Anterior cingulate cortex (tissue), 58 donors: ENCODE measurements at places on chromosomes 7 and 10.

DNA sequence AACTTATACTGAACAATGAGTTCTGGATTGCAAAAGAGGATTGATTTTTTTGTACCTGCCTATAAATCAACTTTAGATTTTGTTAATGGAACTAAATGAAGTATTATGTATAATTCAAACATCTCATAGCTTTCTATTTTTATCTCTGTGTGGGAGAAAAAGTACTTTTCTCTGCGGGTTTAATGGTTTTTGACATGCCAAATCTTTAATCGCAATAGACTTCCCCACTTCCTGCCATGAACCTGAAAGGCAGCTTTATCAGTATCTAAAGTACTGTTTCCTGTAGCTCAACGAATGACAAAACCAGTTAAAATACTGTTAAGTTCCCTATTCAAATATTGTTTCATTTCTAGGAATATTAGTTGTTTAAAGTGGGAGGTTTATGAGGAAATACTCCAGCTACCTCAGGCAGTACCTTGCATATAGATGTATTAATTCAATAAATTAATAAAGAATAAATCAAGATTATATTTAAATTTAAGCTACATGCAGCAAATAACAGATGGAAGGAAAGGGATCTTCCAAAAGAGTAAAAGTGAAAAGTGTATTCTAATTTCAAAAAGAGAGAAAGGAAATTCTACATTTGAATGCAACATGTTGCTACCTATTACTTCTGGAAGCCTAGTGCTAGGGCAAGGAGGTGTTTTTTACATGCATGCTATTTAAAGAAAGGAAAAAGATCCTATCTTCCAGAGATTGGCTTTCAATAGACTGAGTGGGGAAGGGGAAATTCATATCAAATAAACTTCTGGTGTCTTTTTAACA lies 75.9 kb downstream of the SVOPL start:
- no peak for DNase-seq

- DNase-seq: no peak
Observed at GRCh38 chr10:69416695-69417094, at the start of gene TACR2. Gene TACR2 (minus strand): TSS chr10:69416918. CDS start chr10:69416323, 595 bp downstream.

- no peak for DNase-seq
Observed at GRCh38 chr7:155618708-155619633, 25.5 kb upstream of the RBM33 start.

DNA sequence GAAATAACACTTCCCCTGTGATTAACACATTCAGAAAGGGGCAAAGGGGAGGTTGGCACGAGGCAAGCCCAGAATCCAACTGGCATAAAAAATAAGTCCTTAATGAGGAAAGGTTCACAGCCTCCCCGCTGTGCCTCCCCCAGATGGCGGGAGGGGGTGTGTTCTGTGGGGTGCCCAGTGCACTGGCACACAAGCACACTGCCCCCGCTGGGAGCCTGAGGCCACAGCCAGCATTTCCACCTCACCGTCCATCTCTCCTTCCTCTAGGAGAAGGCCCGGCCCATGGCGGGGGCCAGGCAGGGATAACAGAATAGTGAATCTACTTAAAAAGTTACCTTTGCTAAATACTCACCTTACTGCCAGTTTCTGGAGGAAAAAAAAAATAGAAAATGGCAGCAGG lies 43.2 kb downstream of the PRKAG2 start:
- no peak for DNase-seq

GRCh38 chr10:71437537-71438092 lies 40.9 kb downstream of the CDH23 start:
- no peak for DNase-seq

GRCh38 chr7:104857458-104858425 lies 156.3 kb upstream of the KMT2E start:
- DNase-seq: no peak

GRCh38 chr7:44471436-44471835 lies 19.0 kb downstream of the NUDCD3 start:
- DNase-seq: no peak

GRCh38 chr7:43650457-43651052 lies 67.6 kb downstream of the STK17A start:
- DNase-seq: no peak

GRCh38 chr7:73577627-73578341 lies 595 bp downstream of the TBL2 start:
- no peak for DNase-seq

DNA sequence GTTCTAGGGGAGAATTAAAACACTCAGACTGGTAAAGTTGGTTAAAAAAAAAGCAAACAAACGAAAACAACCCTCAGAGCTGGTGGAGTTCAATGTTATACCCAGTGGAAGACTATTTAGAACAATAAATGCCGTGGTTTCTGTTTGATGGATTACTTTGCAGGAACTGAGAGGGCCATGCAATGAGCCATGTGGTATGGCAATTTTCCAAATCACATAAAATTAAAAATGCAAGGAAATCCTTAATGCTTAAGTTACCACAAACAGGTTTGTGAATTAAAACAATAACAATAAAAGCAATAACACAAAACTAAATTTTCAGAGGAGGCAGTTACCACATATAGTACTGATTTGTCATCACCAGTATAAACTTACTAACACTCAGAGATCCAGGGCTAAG lies 96.9 kb downstream of the RTKN2 start:
- no peak for DNase-seq

GRCh38 chr10:11379771-11380170 lies 231.7 kb downstream of the USP6NL start:
- peak; percentile 8 for DNase-seq

DNA sequence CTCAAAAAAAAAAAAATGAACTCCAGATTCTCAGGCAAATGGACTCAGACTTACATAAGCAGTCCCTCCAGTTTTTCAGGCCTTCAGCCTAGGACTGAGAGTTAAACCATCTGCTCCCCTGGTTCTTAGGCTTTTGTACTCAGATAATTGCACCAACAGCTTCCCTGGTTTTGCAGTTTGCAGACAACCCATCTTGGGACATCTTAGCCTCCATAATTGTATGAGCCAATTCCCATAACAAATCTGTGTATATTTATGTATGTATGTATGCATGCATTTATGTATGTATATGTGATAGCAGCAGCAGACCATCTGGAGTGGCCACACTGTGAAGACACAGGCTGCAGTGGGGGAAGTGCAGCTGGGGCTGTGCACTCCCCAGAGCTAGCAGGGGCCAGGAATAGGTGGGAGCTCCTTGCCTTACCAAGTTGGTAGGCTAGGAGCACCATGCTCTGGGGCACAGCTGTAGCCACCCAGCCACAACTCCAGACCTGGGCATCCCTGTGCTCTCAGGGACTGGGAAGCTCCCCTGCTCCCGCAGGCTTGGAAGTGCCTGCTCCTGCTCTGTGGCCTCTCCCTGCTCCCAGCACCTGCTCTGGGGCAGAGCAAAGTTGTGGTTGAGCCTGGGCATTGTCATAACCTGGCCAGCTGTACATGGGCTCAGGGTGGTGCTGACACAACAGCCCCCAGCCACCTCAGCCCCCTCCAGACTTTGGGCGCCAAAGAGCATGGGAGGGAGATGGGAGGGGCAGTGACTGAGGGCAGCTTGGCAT lies 8.9 kb upstream of the KLHL7 start:
- DNase-seq: no peak

DNA sequence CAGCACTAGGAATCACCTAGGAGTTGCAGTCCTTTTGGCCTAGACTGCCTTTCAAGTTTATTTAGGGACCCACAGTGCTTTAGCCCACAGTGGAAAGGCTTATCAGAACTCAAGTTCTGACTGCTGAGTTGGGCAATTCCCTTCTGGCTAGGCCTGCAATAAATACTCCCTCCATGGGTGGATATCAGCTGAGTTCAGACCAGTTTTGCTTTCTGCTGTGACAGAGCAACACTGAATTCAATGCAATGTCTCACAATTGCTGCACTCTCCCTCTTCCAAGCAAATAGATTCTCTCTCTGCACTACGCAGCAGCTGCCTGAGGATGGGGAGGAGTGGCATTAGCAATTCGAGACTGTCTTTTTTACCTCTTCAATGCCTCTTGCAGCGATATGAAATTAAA lies 1153.3 kb downstream of the SORCS1 start:
- no peak for DNase-seq

DNA sequence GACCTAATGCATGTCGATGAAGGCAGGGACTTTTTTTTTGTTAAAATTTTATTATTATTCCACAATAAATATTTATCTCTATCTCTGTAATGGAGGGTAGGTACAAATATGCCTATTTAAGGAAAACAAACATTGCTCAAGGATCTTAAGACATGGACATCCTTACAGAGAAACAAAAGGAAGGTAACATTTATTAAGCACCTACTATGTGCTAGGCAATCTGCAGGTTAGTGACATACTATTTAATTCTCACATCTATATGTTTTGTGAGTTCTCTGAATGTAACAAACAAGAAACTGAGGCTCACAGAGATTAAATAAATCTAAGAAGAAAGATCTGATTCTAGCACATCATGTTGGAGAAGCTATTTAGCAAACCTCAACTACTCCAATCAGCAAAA lies 32.1 kb downstream of the LMOD2 start:
- DNase-seq: no peak

- no peak for DNase-seq
Observed at GRCh38 chr10:65555192-65555591, 1370.6 kb upstream of the LRRTM3 start.

- no peak for DNase-seq
Observed at GRCh38 chr7:3605222-3605621, 304.2 kb downstream of the SDK1 start.

- DNase-seq: no peak
Observed at GRCh38 chr7:99424932-99425730, 13.5 kb downstream of the PTCD1 start.

DNA sequence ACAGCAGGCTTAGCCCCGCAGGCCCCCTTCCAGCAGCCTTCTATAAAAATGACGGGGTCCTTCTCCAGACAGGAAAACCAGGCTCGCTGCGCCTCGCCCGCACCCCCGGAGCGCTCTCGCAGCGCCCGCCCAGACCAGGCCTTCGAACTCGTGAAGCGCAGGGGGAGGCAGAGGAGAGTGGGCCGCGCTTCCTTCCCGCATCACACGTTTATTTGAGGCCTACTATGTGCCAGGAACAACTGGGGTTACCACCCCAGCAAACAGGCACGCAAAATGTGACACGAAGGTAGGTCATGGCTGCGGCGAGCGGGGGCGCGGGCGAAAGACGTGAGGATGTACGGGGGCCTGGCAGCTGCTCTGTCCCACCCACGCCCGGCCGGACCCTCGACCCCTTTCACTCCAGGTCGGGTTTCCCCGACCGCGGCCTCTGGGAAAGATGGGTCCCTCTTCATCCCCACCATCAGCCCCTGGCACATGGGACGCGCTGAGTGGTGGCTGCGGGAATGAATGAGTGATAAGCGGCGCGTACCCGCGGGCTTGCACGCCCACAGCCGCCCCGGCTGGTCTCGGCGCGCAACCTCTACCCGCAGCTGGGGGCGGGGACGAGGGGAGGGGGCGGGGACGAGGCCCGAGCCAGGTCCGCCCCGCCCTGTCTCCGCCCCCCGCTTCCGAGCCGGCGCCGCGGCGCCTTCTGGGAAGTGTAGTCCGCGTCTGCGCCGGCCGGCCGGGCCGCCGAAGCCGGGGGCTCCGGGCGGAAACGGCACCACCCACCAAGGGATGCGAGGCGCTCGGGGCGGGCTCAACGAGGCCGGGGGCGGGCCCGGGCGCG lies 59.1 kb downstream of the ZNF467 start:
- DNase-seq: peak; percentile 89

DNA sequence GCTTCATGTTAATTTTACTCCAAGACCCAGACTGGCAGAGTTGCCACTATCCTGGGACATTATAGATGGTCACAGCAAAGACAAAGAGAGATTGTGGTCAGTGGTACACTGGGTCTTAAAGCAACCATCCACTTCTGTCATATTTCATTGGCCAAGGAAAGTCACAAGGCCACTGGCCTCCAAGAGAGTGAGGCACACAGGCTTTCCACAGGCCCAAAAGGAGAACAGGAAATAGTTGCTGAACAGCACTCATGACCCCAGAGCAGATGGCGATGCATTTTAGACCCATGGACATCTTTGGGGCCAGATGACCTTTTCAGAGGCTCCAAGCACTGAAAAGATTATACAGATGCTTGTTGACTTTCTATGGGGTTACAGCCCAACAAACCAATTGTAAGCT lies 97.4 kb downstream of the ARID5B start:
- no peak for DNase-seq

- DNase-seq: no peak
Observed at GRCh38 chr10:15448598-15448997, 77.5 kb upstream of the FAM171A1 start.

- DNase-seq: peak; percentile 22
Observed at GRCh38 chr10:77925795-77926565, 575 bp downstream of the DLG5 start.

DNA sequence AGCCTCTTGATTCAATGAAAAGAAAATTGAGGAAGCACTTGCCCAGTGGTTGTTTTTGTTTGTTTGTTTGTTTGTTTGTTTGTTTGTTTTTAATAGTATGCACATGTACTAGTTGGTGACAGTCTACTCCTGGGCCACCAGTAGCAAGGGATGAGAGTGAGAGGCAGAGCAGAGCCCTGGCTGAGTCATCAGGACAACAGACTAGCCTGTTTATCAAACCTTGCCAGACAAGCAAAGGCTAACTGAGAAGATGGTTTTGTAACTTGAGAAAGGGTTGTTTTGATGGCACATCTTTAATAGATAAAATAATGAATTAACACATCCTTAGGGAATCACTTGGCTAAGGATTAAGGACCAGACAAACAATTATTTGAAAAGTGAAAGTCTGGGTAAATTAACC lies 78.1 kb downstream of the INHBA start:
- DNase-seq: no peak

DNA sequence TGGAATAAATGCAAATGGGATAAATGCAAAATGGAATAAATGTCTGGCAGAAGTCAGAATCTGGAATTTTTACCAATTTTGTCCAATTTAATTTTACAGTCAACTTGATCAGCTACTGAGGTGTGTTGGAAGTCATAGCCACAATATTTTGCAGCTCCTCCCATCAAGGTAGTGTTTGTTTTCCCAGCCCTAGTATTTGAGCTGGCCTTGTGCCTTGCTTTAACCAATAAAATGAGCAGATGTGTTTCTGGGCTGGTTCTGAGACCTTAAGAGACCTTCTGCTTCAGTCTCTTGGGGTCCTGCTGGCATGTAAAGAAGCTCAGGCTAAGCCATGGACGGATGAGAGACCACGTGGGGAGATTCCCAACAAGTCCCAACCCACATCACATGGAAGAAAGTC lies 42.7 kb upstream of the RSBN1L start:
- DNase-seq: no peak

- DNase-seq: no peak
Observed at GRCh38 chr10:105094048-105094447, 453.0 kb downstream of the SORCS3 start.

GRCh38 chr10:1964476-1964875 lies 227.2 kb upstream of the ADARB2 start:
- no peak for DNase-seq

DNA sequence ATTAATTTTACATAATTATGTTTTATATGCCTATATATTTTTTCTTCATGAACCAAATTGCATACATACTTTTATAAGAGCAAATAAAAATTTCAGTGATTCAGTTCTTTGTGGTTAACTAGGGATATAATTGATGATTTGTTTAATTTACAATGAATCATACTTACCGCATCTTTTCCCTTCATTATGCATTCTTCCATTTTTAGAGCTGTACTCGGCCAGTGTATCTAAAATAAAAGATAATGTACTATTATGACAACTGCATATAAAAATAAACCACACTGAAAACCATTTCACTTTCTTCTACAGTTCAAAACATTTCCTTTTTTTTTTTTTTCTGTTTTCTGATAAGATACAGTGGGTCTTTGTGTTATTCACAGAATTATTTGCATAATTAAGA lies 179.9 kb downstream of the SEMA3E start:
- DNase-seq: no peak

GRCh38 chr10:83886871-83887270 lies 252.4 kb upstream of the GHITM start:
- no peak for DNase-seq

GRCh38 chr10:88270871-88271713 lies 312.0 kb downstream of the RNLS start:
- DNase-seq: no peak
